ENCODE measurements at places on chromosomes 6 and 20.
A peak's percentile ranks its signal among the peaks of the same experiment; 100 is the strongest.

- peak; percentile 58 for ATAC-seq
Observed at GRCh38 chr20:19867940-19868371, 109.9 kb downstream of the RIN2 start.

- no peak for ATAC-seq
Observed at GRCh38 chr6:41343641-41344187, 8.3 kb downstream of the NCR2 start.

DNA sequence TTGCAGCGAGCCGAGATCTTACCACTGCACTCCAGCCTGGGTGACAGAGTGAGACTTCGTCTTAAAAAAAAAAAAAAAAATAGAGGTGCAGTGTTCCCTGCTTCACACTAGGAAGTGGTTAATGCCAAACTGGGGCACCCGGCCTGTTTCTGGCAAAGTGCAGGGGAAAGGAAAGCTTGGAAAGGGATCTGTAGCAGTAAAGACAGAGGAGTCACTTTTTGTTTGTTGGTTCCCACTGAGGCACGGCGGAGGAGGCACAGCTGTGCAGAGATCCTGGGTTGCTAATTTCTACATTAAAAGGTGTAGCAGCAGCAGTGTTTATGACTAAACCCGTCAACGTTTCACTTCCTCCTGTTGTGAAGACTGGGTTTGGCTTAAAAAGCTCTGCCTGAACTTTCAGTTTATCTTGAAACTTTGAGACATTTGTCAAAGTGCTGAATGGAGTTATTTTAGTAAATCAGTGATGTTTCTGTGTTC is 125.6 kb downstream of the CARMIL1 start:
- ATAC-seq: no peak

DNA sequence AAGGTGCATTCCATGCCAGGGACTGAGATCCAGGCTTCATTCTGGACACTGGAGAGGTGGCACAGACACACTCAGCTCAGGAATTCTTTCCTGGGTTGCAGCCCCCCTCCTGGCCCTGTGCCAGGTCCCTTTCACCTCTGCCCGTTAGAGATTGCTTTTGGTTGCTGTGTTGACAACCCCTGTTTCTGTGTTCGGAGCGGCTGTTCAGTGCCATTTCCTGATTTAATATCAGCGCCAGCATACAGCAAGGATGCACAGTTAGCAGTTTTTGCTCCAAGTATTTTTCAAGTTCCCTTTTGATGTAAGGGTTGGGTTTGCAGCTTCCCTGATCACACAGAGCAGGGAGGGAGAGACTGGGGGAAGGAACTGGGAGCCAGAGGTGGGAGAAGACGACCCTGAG is 8.5 kb upstream of the MAFB start:
- no peak for ATAC-seq

DNA sequence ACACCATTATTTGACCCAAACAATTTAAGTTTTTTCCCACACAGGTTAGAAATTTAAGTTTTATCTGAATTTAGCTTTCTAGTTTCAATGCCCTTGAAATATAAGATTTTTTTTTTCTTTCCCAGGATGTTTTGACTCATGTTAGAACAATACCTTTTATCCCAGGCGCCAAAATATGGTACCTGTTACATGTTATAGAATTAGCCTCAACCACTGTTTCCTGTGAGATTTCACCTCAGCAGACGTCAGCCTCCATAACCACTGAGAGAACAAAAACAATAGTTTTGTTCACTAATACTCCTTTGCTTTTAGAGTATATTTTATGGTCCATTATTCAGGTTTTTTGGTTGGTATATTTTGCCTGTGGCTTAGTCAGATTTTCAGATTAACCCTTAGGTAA is 302.9 kb downstream of the CDKAL1 start:
- ATAC-seq: no peak

- no peak for ATAC-seq
Observed at GRCh38 chr6:12404651-12405050, 114.5 kb downstream of the EDN1 start.

DNA sequence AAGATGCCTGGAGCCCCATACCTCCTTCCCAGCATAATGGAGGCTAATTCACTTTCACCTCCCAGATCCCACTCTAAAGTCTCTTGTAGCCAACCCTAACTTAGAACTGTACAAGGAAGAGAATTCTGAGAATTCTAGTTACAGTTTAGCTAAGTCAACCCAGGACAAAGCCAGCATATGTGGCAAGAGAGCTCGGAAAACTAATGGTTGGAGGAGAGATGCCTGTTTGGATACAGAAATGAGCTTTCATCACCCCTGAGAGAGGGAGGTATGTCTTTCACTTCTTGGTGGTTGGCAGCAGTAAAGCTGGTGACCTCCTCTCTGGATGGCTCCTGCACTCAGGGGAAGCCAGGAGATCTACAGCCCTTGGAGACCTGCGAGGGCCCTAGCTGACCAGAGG is 252.6 kb upstream of the SUPT3H start:
- ATAC-seq: no peak

GRCh38 chr6:32114796-32115195 is 5.7 kb upstream of the TNXB start:
- no peak for ATAC-seq

- ATAC-seq: no peak
Observed at GRCh38 chr20:3010985-3011723, 32.3 kb upstream of the GNRH2 start.

- no peak for ATAC-seq
Observed at GRCh38 chr6:50734488-50734887, 21.2 kb downstream of the TFAP2D start.

DNA sequence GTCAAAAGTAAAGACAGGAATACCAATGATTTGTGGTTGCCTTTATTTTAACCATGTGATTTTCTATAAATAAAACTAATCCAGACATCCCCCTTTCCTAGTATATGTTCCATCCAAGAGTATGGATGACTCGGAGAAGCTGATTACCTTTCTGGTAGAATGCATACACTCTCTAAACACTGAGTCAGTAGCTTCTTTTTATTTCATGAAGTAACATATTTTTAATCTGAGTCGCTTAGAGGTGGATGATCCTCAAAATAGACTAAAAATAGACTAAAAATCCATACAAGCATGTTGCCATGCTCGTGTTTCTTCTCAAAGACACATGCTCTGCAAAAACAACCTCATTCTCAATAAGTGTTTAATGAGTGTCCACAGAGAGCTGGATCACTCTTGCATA is 263.7 kb downstream of the COL12A1 start:
- ATAC-seq: no peak

DNA sequence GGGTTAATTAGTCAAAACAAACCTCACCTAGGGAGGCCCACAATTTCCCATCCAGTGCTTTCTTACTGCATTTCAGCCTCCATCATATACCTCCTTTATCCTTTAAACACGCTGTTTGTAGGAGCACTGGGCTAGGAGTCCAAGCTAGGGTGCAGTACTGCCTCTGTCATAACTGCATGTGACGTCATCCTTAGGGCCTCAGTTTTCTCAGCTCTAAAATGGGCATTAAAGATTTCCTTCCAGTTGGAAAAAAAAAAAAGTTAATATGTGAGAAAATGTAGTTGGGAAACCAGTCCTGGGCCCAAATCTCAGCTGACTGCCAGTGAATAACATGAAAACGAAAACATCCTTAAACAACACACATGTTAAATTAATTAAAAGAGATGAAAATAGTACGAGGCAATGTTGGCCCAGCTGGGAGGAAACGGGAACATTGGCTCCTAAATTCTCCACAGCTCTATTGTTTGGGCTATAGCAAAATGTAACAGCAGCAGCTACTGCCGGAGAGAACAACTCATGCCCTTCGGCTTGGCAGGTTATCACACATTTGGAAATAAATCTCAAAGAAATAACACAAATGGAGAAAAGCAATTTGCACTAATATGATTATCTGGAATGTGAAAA is 79.9 kb upstream of the CCDC167 start:
- no peak for ATAC-seq

- no peak for ATAC-seq
Observed at GRCh38 chr20:20603339-20603990, 109.0 kb downstream of the RALGAPA2 start.

DNA sequence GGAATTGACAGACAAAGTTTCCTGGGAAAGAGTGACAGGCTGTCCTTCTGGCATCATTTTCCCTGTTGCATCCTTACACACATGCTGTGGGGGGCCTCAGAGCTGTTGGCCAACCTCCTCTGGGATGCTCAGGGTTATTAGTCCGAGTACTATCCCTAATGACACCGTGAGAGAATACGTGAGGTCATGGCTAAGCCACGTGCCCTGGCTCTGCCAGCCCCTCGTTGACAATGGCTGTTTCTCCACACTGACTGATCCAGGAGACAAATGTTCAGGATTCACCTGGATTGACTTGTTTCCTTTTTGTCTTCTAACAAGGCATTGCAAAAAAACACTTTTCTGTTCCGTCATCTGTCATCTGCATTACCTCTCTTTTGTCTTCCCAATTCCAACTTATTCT is 604.6 kb downstream of the TFAP2A start:
- ATAC-seq: no peak

GRCh38 chr6:152057832-152058498 is 250.5 kb downstream of the ESR1 start:
- no peak for ATAC-seq

DNA sequence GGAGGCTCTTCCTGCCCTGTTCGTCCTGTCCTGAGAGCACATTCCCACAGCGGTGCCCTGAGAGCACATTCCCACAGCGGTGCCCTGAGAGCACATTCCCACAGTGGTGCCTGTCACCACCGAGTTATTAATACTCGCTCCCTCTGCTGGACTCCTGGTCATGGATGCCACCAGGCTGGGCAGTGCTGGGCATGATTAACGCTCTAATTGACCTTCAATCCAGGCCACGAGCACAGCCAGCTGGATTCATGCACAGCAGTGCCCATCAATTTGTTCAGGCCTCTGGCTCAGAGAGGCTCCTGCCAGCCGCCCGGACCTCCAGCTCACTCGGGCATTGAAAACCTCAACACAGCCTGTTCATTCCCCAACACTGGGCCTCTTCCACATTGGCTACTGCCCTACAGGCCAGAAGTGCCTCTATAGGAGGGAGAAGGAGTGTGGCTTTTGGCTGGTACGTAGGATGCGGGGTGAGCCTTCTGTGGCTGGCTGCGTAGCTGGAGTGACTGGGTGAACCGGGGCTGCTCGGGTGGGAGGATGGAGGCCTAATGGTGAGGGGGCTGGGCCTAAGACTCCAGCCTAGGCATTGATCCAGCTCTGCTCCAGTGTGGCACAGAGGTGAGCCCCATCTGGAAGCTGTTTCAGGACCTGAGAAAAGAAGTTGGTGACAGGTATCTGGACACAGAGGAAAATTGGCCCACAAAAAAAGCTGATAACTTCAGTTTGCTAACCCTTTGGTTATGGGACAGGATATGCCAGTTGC is 9.3 kb downstream of the IP6K3 start:
- ATAC-seq: no peak

- no peak for ATAC-seq
Observed at GRCh38 chr20:9686001-9686400, 152.9 kb downstream of the PAK5 start.

GRCh38 chr6:166005401-166005943 is 162.2 kb downstream of the TBXT start:
- ATAC-seq: peak; percentile 58

GRCh38 chr6:6600875-6601274 is 12.4 kb downstream of the LY86 start:
- ATAC-seq: no peak

DNA sequence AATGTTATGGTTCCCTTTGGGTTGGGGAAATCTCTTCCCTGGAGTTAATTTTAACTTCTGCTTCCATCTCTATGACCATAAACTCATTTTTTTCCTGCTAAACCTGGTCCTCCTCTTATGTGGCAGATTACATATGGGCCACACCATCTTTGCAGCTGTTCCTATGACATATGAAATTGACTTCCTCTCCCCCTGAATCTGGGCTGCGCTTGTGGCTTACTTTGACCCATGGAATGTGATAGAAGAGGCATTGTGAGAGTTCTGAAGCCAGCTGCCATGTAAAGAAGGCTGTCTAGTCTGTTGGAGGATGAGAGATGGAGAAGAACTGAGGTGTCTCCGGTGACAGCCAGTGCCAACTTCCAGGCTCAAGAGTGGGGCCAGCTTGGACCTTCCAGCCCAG is 100.1 kb downstream of the CDC5L start:
- ATAC-seq: no peak

DNA sequence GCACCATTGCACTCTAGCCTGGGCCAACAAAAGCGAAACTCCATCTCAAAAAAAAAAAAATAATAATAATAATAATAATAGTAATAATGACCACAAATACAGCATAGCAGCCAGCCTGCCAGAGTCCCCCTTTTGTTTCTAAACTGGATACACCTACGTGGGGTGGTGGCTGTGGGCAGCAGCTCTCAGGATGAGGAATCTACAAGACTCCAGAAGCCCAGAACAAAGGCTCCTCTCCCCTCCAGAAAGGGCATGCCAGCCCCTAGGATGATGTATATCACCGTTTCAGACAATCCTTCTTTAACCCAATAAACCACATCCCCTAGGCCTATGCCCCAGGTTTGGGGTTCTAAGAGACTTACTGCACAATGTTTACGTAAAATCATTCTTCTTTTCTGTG is 155.9 kb downstream of the QRSL1 start:
- no peak for ATAC-seq

DNA sequence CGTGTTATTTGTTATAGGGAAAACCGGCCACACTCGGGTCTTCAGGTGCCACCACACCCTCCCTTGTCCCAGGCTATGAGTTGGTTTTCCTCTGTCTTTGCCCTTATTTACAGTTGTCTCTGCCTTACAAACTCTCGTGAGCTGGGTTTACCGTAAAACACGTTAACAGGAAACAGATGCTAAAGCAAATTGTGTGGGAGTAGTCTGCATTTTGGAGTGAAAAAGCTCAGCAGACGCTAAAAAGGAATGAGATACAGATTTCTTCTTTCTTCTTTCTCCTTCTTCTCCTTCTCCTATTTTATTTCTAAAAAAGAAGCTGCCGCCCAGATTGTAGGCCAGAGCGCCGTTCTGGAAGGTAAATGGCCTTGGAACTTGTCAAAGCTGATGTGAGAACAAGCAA is 51.9 kb downstream of the APCDD1L start:
- ATAC-seq: no peak

DNA sequence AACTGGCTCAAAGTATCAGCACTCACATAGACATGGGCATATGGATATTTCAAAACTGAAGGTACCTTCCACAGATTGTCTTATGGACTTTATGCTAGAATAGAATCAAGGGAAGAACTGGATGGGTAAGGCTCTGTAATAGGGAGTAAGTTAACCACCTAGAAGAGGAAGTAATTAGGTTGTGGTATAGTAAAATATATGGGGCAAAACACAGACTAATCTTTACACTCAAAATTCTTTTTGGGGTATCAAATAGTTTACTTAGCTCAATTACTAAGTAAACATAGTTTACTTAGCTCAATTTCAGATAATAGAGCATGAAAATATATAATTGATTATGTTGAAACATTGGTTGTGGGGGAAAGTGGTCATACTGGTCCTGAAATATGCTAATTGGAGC is 94.2 kb upstream of the ATXN1 start:
- no peak for ATAC-seq
